Body of pancreas (tissue), 4 donors: ENCODE measurements at places on chromosomes 1 and 21. TPM values are rescaled to one million over a fixed set of nuclear protein-coding genes. Genes with fewer than 3 reads are reported as not detected.

Gene GOLT1A
- not detected for total RNA-seq

- H3K27me3 ChIP-seq = no peaks in the 10 kb centered on the region
- H3K27ac ChIP-seq = no peak overlapping the region
- DNase-seq = no peak
- H3K36me3 ChIP-seq = no peaks in the 10 kb centered on the region
Observed at GRCh38 chr1:66095190-66095589, 302.5 kb downstream of the PDE4B start.

DNA sequence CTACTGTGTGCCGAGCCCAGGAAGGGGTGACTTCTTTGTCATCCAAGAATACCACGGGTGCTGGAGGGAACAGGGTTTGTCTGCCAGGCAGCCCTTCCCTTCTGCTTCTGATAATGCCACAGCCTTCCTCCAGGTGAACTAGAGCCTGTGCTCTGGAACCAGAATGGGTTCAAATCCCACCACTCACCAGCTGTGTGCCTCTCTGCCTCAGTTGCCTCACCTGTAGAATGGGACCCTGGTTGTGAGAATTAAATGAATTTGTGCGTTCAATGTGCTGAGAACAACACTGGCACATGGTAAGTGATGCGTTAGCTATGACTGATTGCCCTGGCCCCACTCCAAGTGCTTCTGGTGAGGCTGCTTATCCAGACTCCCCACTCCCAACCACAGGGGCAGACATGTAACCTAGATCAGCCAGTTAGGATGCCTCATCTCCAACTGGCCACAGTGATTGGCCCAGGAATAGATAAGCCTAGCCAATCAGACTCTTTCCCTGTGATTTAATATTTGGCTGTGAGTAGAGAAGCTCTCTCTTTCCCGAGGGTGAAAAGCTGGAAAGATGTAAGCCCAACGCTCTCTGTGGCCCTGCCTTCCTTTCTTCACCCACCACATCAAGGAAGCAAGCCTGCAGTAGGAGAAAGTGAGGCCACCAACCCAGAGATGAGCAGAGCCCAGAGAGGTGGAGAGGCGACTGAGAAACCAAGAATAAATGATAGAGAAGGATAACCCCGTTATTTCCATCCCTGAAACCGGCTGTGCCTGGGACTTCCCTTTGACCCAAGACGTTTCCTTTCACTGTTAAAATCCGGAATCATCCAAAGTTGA lies 20.8 kb upstream of the LAPTM5 start:
- no peaks in the 10 kb centered on the region for H3K36me3 ChIP-seq
- H3K4me3 ChIP-seq = no peak overlapping the region
- DNase-seq = peak; percentile 39
- peaks cover 7% of the 10 kb centered on the region for H3K4me1 ChIP-seq

DNA sequence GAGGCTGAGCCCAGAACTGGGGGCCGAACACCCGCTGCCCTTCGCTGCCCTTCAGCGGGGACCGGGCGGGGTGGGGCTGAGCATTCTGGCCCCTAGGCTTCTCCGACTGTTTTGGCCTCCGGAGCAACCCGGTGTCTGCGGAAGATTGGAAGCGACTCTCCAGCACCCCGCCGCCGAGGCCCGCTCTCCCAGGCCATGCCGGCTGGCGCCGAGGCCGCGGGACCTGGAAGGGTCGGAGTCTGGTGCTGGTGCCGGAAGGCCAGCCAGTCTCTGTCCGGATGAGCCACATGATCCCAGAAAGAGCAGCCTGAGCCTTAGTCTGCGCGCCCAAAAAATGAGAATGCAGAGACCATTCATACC lies 272.0 kb downstream of the FOXD2 start:
- H3K4me1 ChIP-seq = peaks cover 22% of the 10 kb centered on the region
- H3K4me3 ChIP-seq = peak overlapping the region; percentile 8

Gene C1orf21
- 8.3 TPM for total RNA-seq

GRCh38 chr1:119582801-119583200 lies 65.3 kb downstream of the ZNF697 start:
- H3K27me3 ChIP-seq = no peaks in the 10 kb centered on the region
- H3K27ac ChIP-seq = no peak overlapping the region
- H3K4me1 ChIP-seq = no peaks in the 10 kb centered on the region
- H3K36me3 ChIP-seq = no peaks in the 10 kb centered on the region

Gene SYT14
- 0.78 TPM for total RNA-seq

GRCh38 chr21:39077876-39078275 lies 105.4 kb downstream of the PSMG1 start:
- no peak overlapping the region for H3K27ac ChIP-seq
- DNase-seq = no peak
- peaks cover 7% of the 10 kb centered on the region for H3K4me1 ChIP-seq
- H3K36me3 ChIP-seq = no peaks in the 10 kb centered on the region
- H3K4me3 ChIP-seq = no peak overlapping the region

DNA sequence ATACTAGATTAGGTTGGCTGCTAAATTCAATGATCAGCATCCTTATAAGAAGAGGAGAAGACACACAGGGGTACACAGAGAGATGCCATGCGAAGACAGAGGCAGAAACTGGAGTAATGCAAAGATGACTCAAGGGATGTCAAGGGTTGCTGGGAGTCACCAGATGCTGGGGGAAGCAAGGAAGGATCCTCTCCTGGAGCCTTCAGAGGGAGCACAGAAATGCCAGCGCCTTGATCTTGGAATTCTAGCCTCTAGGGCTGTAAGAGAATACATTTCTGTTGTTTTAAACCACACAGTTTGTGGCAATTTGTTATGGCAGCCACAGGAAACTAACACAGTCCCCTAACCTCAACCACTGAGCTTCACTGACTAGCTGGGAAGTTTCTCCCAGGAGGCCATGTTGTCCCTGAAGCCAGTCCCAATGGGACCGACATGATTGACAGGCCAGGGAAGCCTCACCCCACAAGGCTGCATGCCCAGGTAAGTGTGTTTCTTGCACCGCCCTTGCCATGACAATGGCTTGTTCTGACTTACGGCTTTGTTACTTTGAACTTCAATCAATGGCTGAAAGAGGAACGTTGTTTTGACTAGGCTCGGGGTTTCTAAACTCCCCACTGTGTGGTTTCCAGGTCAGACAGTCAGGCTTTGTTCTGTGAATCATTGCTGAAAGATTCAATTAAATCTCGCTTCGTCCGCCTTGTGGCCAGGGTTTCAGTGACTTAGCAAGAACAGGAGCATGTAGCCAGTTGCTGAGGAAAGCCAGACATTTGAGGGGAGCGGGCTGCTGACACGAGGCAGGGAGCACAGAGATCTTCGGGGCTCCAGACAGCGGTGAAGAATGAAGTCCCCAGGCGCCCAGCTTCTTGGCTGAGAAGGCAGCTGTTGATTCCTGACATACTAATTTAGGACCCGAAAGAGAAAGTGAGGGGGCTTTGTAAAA lies 62.3 kb downstream of the RUNX1 start:
- H3K4me3 ChIP-seq = no peak overlapping the region
- no peaks in the 10 kb centered on the region for H3K36me3 ChIP-seq
- H3K4me1 ChIP-seq = no peaks in the 10 kb centered on the region
- peak; percentile 51 for DNase-seq
- no peak overlapping the region for H3K27ac ChIP-seq

- H3K4me3 ChIP-seq = no peak overlapping the region
- H3K4me1 ChIP-seq = peaks cover 10% of the 10 kb centered on the region
- no peaks in the 10 kb centered on the region for H3K27me3 ChIP-seq
- H3K36me3 ChIP-seq = no peaks in the 10 kb centered on the region
Observed at GRCh38 chr1:41417746-41418145, 56.5 kb downstream of the FOXO6 start.

Gene OR6K2
- not detected for total RNA-seq

Gene DCST1
- not detected for total RNA-seq

DNA sequence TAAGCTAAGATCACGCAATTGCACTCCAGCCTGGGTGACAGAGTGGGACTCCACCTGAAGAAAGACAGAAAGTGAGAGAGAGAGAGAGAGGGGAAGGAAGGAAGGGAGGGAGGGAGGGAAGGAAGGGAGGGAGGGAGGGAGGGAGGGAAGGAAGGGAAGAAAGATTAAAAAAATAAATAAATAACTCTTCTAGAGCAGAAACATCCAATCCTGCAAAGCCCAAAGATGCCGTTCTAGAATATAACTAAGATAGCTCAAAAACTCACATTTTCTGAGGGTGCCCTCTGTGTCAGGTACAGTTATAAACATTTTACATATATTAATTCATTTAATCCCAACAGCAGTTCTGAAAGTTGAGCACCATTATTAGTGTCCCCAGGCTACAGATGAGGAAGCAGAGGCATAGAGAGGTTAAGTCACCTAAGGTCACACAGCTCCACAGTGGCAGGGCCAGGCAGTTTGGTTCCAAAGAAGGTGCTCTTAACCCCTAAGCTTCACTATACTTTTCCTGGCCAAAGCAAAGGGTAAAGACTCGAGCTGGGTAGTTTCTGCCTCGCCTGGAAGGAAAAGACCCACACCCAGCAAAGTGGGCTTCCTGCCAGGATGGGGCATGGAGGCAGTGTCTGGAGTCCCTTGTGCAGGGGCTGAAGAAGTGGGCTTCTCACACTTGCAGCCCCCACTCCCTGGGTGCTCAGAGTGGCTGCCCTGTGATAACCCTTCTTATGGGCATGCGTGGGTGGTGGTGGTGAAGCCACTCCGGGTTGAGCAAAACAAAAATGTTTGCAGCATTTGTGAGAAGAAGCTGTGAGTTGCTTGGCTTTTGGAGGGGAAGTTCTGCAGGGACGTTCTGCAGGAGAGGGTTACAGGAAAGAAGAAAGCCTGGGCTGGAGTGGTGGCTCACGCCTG lies 7.9 kb upstream of the PIK3CD start:
- no peak for DNase-seq
- H3K36me3 ChIP-seq = no peaks in the 10 kb centered on the region
- H3K4me3 ChIP-seq = no peak overlapping the region
- H3K27me3 ChIP-seq = no peaks in the 10 kb centered on the region

- no peak overlapping the region for H3K4me3 ChIP-seq
- H3K4me1 ChIP-seq = peaks cover 4% of the 10 kb centered on the region
- no peak for DNase-seq
- H3K27ac ChIP-seq = no peak overlapping the region
- no peaks in the 10 kb centered on the region for H3K36me3 ChIP-seq
Observed at GRCh38 chr1:201726700-201727099, 102.3 kb upstream of the IPO9 start.

DNA sequence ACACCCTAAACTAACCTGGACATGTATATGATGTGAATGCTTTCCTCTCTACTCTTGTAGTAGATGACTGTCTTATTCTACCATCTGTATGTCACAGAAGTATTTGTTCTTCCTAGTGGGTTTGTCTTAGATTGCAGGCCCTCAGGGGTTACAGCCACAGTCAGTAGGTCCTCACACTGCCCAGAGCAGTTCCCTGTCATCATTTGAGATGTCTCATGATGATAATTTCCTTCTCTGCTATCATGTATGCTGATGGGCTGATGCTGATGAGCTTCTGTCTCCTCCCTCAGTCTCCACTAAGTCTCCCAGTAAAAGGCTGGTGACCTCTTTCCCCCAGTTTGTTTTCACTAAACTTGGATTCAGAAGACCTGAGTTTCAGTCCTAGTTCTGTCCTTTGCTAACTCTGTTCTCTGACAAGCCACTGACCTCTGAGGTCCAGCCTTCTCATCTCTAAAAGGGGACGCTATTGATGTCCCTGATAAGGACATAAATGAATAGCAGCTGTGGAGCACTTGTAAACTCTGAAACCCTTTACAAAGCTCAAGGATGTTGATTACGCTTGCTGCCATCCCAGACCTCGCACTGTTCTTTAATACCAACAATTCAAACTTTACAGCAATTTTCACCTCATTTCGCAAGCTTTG lies 3.1 kb upstream of the ETV3 start:
- no peak overlapping the region for H3K27ac ChIP-seq
- no peaks in the 10 kb centered on the region for H3K36me3 ChIP-seq
- DNase-seq = no peak
- H3K27me3 ChIP-seq = no peaks in the 10 kb centered on the region
- peaks cover 19% of the 10 kb centered on the region for H3K4me1 ChIP-seq
- no peak overlapping the region for H3K4me3 ChIP-seq

Gene GPR37L1
- total RNA-seq = not detected

DNA sequence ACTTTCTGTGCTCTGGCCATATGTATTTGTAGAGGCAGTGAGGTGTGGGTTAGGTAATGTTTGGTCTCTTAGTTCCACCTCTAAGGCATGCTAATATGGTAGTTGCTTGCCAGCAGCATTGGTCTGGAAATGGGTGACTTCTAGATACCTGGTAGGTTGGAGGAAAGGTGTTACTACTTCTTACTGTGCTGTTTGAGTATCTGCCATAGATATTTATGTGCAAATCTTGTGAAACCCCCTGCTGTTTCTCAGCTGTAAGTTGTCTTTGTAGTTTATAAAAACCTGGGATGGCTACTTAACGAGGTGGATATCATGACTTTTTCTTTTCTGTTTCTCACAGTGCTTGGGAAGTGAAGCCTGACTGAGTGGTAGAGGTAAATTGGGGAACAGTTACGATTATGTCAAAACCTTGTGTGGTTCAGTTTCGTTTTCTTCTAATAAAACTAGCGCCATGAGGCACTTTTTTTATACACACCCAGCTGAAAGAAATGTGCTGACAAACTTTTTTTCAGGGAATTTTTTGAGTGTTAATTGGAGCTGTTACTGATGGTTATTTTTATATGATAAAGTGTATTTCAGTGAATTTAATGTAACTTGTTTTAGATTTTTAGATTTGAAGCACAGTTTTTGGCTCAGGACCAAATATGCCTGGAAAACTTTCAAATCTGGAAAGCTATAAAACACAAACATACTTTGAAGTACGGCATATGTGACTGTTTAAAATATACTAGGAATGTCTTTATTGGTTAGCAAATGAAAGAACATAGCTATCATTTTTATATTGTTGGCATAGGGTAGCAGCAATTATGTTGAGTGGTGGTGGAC lies 42.1 kb downstream of the CAMSAP2 start:
- no peak for DNase-seq
- no peak overlapping the region for H3K4me3 ChIP-seq
- no peaks in the 10 kb centered on the region for H3K36me3 ChIP-seq
- no peaks in the 10 kb centered on the region for H3K4me1 ChIP-seq
- H3K27ac ChIP-seq = no peak overlapping the region

DNA sequence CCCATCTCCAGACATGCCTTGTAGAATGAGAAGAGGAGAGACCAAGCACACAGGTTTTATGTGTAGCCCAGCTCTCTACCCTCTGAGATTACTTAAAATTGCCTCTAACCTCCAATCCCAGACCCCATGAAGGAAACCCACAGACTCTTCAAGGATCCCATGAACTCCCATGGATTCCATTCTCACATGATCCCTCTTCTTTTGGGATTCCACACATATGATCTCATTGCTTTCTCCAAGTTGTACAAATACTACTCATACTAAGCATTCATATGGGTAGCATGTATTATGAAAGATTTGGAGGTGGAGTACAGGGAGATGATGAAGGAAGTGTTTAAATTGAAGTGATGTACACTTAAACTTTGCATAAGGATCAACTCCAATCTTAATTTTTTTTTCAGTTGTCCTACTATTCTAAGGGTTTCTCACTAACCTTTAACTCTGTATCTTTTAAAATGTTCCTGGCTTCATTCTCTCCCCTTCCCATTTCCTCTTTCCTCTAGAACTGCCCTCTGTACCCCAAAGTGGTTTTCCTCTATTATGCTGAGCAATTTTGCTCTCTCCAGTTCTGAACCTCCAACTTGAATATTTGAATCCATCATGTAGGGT lies 41.6 kb downstream of the MFSD2A start:
- H3K36me3 ChIP-seq = no peaks in the 10 kb centered on the region
- no peaks in the 10 kb centered on the region for H3K27me3 ChIP-seq
- H3K4me3 ChIP-seq = no peak overlapping the region
- no peaks in the 10 kb centered on the region for H3K4me1 ChIP-seq
- no peak overlapping the region for H3K27ac ChIP-seq
